Smooth muscle cell of the brain vasculature (primary cell): ENCODE measurements at places on chromosomes 2 and 18.
A peak's percentile ranks its signal among the peaks of the same experiment; 100 is the strongest.

DNA sequence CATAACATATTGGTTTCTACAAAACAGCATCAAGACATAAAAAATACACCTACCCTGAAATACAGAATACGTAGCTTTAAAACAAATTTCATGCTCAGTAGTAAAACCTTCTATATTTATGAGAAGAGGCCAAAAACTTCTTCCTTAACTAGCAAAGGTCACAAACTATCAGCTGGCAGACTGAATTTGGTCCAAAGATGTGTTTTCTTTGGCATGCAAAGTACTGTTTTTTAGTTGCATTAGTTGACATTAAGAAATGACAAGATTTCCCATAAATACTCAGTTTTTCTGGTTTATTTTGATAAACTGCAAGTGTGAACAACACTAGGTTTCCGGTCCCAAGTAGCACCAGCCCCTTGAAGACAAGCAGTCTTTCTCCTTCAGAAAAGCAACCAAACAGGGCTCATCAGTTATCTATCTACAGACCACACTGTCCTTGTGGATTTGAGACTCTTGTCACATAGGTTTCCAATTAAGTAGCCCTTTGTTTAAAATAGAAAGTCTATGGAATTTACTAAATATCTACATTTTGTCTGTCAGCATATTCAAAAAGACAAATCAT is 35.6 kb downstream of the SLC25A12 start:
- peak; percentile 47 for DNase-seq

GRCh38 chr2:237185553-237185925 is 99.8 kb downstream of the COPS8 start:
- no peak for DNase-seq

DNA sequence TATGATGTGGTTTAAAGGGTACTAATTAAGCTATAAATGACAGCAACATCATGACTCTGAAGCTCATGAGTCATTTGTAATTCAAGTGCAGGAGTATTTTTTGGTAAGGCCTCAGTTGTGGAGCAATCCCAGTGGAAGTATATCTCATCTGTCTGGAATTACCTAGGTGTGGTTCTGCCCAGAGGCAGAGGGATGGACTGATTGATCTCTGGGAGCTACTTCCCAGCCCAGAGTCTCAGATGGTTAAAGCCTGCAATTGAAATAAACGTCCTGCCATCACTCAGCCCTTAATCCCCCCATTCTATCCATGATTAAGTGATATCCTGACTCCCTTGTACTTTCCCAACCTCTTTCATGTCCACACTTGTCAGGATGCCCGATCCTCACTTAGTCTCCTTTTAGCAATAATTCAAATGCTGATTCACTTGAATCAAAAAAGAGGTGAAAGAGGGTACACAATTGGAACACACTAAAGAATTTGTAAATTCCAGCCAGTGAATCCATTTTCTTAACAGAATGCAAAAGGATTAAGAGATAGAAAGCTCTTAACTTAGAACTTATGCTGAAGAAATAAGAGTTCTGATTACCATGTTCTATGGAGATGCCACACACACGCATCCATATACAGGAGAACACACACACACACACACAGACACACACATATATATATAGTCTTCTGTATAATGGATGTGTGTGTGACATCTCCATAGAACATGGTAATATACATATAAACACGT is 664.4 kb downstream of the NYAP2 start:
- DNase-seq: no peak

- DNase-seq: no peak
Observed at GRCh38 chr2:159137511-159138241, 148.8 kb downstream of the WDSUB1 start.

DNA sequence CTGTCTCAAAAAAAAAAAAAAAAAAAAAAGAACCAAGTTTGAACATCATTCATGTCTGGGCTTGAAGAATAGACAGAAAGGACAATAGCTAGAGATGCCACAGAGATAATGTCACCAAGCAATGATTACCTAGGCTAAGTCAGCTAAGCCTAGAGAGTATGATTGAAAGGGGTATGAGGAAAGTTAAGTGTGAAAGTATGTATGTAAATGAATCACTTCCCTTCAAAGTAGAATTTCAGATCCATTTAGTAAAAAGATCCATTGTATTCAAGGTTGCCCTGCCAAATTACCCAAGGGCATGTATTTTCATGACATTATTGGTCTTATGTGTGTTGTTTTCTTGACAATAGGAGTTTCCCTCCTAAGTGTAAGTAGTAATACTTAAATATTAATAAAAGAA is 34.1 kb upstream of the SLC39A10 start:
- no peak for DNase-seq

DNA sequence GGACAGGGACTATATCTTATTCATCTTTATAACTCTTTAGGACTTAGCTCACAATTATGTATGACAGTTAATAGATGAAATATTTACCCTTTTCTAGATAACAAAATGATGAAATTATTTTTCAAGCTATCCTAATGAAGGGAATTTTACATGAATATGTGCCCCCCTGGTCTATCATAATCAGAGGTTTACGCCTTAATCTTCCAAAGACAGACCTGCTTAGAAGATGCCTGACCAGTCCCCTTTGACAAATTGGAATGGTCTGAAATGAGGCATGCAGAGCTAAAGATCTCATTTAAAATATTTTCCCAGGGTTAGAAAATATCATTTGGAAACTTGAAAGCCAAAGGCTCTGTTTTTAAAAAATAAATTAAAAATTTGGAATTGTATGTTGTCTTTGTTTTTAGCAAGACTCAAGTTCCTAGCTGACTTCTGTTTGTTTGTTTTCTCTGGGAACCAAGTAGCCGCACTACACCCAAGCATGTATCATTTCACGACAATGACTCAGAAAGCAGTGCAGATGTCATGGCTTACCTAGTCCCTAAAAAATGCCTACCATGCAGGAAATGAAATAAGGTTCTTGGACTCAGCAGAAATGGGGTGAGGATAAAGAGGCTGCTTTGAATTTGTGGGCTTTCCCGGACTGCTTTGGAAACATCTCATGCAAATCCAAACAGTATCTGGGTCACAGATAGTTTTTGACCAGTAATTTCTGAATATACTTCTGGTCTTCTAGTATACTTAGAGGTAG is 162.1 kb downstream of the ZEB2 start:
- peak; percentile 69 for DNase-seq

DNA sequence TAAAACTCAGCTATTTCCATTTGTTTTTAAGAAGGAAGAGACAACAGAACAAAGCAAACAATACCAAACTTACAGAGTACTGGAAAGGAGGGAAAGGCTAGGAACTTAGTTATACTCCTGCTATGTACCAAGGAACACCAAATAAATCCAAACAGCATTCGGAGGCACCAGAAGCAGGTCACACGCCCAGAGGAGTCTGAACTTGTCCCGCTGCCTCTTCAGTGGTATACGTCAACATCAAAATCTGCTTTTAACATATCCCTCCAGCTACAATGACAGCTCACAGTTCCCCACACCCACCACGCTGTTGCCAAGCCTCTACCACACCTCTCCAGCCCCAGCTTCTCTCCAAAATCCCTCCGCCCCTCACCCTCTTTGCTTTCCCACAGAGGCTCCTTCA is 17.3 kb downstream of the C2orf76 start:
- no peak for DNase-seq

DNA sequence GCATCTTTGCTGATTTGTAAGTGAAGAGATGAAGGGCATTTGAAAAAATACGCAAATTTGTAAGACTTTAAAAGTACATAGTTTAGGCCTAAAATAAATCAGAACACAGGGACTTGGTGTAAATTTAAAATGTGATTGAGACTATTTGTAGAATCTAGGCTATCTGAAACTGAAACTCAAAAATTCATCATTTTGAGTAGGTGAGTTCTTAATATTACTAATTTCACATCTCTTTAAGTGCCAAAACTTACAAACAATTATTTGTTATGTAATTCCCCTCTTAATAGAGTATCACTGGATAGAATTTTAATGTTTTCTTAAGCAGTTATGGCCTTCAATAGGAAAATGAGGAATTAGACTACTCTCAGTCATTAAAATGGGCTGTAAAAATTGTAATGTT is 14.0 kb upstream of the HRH4 start:
- no peak for DNase-seq
